Stimulated activated CD4-positive, alpha-beta T cell treated with anti-CD3 and anti-CD28 coated beads, Interleukin-2, amount 100 ng/mL, for 24 hours (primary cell): ENCODE measurements at places on chromosomes 11 and 22.

DNA sequence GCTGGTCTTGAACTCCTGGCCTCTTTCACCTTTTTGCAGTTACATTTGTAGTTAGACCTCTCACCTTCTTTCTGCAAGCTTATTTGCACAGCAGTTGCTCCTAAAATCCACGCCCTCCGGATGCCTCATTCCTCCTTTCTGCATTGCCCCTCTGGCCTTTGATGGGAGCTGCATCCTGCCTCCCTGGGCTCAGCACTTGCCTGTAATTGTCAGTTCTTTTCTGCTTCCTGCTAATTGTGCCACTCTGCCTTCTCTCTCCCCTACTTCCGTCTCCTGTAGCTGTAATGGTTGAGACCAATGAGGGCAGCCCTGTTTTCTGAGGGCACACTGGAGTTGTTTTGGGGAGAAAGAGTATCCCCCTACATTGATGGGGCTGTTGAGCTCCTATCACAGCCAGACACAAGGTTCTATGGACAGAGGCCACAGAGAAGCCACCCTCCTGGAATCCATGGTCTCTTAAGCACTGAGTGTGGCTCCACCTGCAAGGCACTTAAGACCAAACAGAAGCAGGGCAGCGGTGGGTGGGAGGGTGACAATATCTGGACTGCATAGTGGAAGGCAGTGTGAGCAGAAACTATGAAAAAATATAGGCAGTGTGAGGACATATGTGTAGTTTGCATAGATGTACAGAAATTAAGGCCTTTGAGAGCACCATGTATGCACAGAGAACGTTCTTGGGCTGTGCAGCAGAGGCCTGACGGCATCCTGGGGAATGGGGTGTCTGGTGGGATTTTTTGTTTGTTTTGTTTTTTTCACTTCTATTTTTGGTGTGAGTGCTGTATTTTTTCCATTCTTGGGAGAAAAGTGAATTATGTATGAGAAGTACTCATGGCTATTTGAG, 30.5 kb downstream of the YDJC start:
- no peak for DNase-seq

DNA sequence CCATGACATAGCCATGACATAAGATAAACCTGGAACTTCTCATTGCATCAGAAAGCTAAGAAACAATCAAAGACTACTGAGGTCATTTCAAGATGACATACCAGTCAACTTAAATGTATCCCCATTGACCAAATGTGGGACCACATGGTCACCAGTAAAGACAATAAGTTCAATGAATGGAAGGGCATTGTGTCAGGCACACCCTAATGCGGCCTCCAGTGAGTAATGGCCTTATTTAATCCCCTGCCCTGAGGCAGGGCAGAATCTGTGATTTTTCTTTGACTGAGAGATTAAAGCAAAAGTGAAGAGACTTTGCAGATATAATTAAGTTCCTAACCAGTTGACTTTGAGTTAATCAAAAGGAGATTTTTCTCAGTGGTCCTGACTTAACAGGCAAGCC, 17.3 kb upstream of the SYT8 start:
- no peak for DNase-seq

- no peak for DNase-seq
These were observed 804 bp upstream of the CREBZF start for GRCh38 chr11:85665733-85666132.

DNA sequence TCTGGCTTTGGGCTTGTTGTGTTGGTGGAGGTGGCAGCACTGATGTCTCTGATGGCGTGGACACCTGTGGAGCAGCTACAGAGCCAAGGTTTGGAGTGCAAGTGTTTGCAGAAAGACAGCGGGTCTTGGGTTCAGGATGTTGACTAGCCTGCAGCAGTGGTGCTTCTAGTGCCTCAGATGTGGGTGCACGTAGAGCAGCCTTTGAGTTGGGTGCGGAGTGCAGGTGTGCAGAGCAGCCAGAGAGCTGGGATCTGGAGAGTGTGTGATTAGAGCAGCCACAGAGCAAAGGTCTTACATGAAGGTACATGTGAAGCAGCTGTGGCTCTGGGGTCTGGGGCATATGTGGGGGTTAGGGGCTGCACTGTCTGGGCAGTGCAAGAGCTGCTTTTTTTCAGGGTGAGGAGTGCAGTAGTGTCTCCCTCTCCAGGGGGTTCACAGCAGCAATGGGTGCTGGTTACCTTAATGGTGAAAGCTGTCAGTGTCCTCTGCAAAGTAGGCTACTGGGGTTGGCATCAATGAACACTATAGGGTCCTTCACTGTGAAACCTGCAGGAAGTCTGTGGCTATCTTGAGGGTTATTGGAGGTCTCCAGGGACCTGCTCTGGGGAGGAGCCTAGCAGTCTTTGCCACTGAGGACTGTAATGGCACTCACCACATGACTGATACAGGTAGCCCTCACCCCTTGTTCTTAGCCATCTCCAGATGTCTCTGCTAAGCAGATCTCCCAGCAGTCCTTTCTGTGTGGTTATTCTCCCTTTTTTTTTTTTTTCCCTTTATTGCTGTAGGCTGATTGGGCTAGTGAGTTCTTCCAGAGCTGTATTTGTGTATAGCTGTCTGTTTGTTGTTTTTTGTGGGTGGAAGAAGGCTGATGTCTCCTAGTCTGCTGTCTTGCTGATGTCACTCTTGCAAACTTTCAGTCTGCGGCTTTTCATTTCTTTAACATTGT, 14.3 kb downstream of the BIRC2 start:
- DNase-seq = no peak

GRCh38 chr11:73629907-73630306, 16.5 kb upstream of the PLEKHB1 start:
- DNase-seq = no peak

DNA sequence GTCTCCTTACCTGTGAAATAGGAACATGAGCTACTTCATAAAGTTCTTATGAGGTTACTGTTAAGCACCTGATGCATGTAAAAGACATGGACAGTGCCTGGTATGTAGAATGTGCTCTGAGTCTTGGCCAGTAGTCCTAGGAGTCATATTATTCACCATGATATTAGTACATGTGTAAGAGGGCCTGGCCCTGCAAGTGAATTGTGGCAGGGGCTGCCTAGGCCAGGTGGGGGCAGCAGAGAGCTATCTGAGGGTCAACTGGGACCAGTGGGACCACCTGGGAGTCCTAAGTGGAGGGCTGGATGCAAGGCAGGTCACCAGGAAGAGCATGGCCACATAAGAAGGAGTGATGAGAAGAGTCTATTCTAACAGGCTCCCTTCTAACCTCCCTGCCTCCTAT, 529.5 kb downstream of the SOX6 start:
- DNase-seq = no peak

DNA sequence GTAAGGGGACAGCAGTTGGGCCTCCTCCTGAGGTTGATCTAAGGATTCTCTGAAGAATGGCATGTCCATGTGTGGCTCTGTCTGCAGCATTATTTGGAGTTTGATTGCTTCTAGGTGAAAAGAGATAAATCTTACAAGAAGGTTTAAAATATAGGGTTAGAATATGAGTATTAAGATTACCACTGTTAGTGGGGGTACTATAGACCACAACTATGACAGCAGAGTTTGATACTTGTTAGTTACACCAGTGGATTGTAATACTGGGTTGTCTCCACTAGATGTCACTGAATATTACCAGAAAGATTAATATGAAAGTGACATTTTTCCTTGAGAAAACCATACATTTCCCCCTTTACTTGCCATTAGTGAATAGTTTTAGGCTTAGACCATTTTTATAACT, 47.9 kb downstream of the ZNF280B start:
- DNase-seq = no peak

DNA sequence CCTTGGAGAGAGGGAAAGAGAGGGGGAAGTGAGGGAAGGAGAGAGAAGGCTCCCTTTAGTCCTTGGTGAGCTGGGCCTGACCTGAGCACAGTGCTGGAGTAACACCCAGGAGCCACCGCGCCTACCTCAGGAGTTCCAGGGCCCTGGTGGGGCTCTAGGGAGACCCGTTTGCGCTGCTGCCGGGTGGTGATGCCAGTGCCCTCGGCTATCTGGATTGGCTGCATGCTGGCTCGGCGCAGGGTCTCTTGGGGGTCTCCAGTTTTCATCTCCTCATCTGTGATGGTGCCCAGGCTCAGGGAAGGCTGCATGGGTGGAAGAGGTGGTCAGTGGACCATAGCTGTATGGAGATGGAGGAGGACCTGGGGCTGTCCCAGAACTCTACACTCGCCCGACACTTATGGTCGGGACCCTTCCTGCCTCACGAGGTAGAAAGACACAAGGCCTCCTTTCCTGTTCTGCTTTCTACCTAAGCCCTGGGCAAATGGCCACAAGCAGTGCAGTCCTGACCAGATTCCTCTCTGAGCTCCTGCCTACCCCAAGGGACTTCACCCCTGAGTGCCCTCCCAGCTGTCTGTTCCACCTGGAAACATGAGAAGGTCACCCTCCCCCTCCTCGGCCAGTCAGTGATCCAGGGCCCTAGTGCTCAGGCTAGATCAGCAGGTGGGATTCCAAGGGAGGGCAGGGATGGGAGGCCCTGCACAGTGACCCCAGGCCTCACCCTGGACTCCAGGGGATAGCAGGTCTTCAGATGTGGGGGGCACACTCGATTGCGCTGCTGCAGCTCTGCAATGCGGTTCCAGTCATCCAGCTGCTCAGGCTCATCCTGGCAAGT, 6.0 kb downstream of the IL18BP start:
- DNase-seq = no peak

DNA sequence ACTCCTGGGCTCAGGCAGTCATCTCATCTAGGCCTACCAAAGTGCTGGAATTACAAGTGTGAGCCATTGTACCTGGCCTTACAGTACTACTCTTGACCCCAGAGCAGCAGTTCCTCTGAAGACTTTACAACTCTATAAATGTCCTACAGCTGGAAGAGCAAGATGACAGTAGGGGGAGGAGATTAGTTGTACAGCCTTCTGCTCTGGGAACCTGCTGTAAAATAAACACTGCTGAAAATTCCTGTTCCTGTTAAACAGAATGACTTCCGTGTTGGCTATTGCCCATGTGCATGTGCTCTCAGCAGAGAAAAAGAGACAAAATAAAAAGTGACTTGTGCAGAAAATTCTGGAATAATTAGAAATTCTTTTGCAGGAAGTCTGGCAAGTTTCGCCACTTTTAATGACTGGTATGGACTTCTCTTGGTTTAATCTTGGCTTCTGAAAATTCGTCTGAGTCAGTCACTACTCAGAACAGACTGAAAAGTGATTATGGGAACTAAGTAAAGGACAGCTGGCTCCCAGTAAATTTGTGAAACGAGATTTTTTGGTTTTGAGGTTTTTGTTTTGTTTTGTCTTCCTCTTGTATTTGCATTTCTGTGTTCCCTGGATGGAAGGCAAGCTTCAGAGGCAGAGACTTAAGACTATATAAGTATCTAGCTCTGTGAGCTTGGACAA, 955.7 kb downstream of the DLG2 start:
- no peak for DNase-seq

- no peak for DNase-seq
These were observed 13.3 kb downstream of the MPST start for GRCh38 chr22:37032535-37033460.

GRCh38 chr11:85184721-85185120, 442.4 kb downstream of the DLG2 start:
- DNase-seq = no peak

GRCh38 chr11:122814401-122814800, 23.9 kb upstream of the CRTAM start:
- DNase-seq = no peak

DNA sequence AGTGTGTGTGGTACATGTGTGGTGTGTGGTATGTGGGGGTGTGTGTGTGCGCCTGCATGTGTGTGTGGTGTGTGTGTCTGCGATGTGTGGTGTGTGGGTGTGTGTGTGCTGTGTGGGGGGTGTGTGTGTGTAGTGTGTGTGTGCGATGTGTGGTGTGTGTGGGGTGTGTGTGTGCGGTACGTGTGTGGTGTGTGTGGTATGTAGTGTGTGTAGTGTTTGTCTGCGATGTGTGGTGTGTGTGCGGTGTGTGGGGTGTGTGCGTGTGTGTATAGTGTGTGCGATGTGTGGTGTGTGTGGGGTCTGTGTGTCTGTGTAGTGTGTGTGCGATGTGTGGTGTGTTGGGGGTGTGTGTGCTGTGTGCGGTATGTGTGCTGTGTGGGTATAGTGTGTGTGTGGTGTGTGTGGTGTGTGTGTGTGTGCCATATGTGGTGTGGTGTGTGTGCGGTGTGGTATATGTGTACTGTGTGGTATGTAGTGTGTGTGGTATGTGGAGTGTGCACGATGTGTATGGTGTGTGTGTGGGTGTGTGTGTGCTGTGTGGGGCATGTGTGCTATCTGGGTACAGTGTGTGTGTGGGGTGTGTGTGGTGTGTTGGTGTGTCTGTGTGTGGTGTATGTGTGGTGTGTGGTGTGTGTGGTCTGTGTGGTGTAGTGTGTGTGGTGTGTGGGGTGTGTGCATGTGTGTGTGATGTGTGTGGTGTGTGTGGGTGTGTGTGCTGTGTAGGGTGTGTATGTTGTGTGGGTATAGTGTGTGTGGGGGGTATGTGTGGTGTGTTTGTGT, 5.7 kb upstream of the PPP6R2 start:
- no peak for DNase-seq

GRCh38 chr11:36558571-36559413, 9.0 kb upstream of the RAG1 start:
- no peak for DNase-seq

GRCh38 chr22:50713571-50714056, 24.4 kb upstream of the ACR start:
- no peak for DNase-seq

GRCh38 chr11:13378316-13378715, 84.7 kb downstream of the BTBD10 start:
- DNase-seq = no peak

- DNase-seq = no peak
These were observed 52.6 kb downstream of the PITPNB start for GRCh38 chr22:27866135-27867084.

DNA sequence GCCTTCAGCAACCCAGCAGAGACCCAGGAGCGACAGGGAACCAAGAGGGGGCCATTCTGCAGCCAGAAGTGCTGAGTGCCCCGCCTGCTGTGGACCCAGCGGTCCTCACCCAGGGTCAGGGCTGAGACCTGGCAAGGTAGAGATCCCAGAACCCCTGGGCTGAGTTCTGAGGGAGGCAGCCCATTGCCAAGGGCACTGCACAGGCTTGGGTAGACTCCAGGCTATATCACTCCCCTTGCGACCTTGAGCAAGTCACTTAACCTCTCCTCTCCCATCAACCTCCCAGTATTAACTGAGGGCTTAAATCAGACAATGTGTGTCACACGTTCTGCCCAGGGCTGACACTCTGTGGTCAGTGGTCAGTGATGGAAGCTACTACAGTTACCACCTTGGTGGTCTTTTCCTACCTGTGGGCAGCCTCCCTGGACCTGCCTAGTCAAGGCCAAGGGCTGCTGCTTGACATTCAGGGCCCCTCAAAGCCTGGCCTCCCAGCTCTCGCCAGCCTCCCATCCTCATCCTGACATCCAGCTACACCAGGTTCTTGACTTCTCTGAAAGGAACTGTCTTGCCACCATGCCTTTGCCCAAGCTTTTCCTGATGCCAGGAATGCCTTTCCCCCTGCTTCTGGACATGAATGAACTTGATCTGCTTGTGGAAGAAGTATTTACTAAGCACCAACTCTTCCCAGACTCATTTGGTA, 8.2 kb downstream of the WNT11 start:
- no peak for DNase-seq

DNA sequence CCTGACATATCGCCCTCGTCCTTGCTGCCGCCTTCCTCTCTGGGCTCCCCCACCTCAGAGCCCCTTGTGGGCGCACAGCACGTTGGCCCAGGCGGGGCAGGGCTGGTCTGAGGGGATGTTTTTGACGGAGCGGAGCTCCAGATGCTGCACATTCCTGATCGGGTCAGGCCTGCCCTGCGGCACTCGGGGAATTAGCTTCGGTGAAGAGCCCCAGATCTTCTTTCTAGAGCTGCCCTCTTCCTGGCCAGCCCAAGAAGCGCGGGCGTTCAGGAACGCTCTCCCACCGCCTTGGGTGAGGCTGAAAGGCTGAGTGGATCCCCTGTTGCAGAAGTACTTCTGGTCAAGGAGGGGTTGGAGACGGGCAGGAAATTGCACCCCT, 12.1 kb downstream of the YPEL4 start:
- no peak for DNase-seq
